ENCODE measurements at places on chromosomes 7 and 10.

DNA sequence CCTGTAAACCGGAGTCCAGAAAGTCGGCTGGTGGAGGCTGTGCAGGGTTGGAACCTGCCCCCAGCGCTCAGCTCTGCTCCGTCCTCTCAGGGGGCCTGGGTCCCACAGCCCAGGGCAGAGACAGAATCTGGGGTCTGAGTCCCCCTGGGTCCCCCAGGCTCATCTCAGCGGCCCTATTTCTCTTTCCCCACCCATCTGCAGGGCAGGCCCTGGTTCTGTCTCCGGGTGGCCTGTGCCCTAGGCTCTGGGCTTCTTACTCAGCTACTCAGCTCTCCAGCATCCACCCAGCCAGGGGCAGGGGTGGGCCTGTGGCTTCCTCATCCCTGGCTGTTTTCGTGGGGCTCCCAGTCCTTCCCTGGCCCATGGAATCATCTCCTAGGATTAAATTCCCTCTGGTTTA lies 183.4 kb downstream of the ADARB2 start:
- DNase-seq, result no peak

- DNase-seq, result no peak
Observed at GRCh38 chr10:113336549-113337130, 216.2 kb upstream of the HABP2 start.

- peak; percentile 17 for DNase-seq
Observed at GRCh38 chr7:66921918-66922486, 977 bp downstream of the TMEM248 start.

DNA sequence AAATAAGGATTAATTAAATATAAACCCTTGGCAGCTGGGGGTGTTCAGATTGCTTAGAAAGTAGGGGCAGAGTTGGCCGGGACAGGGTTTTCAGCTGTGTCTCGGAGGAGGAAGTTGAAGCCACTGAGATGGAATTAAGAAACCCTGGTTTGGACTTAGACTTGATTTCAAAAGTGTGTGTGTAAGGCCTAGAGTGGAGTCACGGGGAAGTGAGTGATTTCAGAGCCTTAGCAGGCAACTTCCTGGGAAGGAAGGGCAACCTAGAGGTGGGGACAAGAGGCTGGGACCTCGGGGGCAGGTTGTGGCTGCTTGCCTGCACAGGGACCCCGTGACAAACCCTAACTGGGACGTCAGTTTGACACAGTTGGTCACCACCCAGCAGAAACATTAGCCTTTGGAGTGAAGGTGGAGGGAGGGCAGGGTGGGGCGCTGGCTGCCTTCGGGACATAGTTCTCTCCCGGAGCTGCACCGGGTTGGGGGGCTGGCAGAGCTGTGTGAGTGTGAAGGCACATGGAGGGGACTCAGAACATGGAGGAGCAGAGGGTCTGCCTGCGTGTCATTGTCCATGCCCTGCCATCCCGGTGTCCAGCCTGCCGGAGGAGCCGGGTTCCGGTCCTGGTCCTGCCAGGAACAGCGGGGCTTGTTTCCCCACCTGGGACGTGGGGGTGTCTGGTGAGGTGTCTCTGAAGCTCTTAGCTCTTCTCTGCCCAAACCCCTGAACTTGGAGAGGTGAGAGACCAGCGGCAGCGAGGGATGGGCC lies 1.8 kb downstream of the BRI3 start:
- DNase-seq, result peak; percentile 78

- DNase-seq, result no peak
Observed at GRCh38 chr7:105322655-105323277, 66.0 kb downstream of the SRPK2 start.

- DNase-seq, result no peak
Observed at GRCh38 chr10:78770167-78771090, 298.3 kb upstream of the ZMIZ1 start.

DNA sequence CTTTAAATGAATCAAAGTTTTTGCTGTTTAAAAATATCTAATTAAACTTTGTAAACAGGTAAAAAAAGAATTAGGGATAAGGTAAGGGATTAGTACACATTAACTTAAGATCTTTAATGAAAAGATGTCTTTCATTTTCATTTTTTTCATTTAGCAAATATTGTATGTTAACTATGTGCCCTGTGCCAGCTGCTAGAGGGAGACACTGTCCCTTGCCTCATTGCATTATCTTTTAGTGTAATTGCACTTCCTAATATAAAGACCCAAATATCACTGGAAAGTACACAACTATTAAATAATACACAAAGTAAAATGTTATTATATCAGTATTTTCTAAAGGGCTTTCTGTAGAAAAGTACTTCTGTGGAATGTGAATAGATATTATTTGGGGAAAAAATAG lies 102.7 kb downstream of the GPR37 start:
- DNase-seq, result no peak

- DNase-seq, result no peak
Observed at GRCh38 chr7:112938863-112939573, 147.6 kb downstream of the GPR85 start.
